A549 treated with DMSO at 1 μM for 4 hours (cell line): ENCODE measurements at places on chromosomes 1 and 21. TPM values are rescaled to one million over a fixed set of nuclear protein-coding genes. Genes with fewer than 3 reads are reported as not detected.

The PTCH2 gene
- total RNA-seq: 0.08 to 0.28 TPM (median 0.23 TPM) in 5 replicates

The SLC35F3 gene
- total RNA-seq: 3.3 to 6.6 TPM (median 5.9 TPM) in 5 replicates

The MARK1 gene
- 0.06 to 0.22 TPM (median 0.08 TPM) in 5 replicates for total RNA-seq

The CFHR4 gene
- not detected in 5 replicates for total RNA-seq

The OR14I1 gene
- total RNA-seq: not detected in 5 replicates

The GBP2 gene
- total RNA-seq: 0.61 to 1.1 TPM (median 1.0 TPM) in 5 replicates

The TEDDM1 gene
- total RNA-seq: not detected in 5 replicates

The BNIPL gene
- 0.08 to 0.18 TPM (median 0.11 TPM) in 4 of 5 replicates, not detected in the other for total RNA-seq

The CFAP141 gene
- total RNA-seq: not detected in 5 replicates

The CSF3R gene
- not detected in 5 replicates for total RNA-seq

The CD84 gene
- not detected in 5 replicates for total RNA-seq

The TNFRSF1B gene
- 0.28 to 0.62 TPM (median 0.33 TPM) in 5 replicates for total RNA-seq

The VTCN1 gene
- 0.06 to 0.17 TPM (median 0.06 TPM) in 3 of 5 replicates, not detected in the others for total RNA-seq

The LCE1C gene
- total RNA-seq: not detected in 5 replicates

The LCE3E gene
- total RNA-seq: not detected in 5 replicates

The FOXO6 gene
- total RNA-seq: 0.29 to 0.74 TPM (median 0.48 TPM) in 5 replicates

The MTOR gene
- 12.1 to 17.0 TPM (median 15.2 TPM) in 5 replicates for total RNA-seq

The FMO5 gene
- total RNA-seq: 0.20 to 0.38 TPM (median 0.28 TPM) in 5 replicates

The TSPAN2 gene
- 0.80 to 1.8 TPM (median 1.0 TPM) in 5 replicates for total RNA-seq
